ENCODE measurements at places on chromosomes 6 and 20. TPM values are rescaled to one million over a fixed set of nuclear protein-coding genes. Genes with fewer than 3 reads are reported as not detected.

GRCh38 chr6:15483060-15483459 lies 179.8 kb downstream of the DTNBP1 start:
- no peak for DNase-seq

DNA sequence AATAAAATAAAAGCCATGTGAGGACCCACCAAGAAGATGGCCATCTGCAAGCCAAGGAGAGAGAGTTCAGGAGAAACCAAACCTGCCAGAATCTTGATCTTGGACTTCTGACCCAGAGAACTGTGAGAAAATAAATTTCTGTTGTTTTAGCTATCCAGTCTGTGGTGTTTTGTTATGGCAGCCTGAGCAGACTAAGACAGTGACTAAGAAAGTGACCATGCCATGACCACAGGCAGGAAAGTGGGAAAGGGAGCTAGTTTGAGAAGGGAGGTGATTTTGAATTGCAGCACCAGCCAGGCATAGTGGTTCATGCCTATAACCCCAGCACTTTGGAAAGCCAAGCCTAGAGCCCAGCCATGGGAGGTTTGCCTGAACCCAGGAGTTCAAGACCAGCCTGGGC lies 21.9 kb upstream of the C6orf62 start:
- no peak for DNase-seq

The OR12D3 gene
- total RNA-seq: not detected

DNA sequence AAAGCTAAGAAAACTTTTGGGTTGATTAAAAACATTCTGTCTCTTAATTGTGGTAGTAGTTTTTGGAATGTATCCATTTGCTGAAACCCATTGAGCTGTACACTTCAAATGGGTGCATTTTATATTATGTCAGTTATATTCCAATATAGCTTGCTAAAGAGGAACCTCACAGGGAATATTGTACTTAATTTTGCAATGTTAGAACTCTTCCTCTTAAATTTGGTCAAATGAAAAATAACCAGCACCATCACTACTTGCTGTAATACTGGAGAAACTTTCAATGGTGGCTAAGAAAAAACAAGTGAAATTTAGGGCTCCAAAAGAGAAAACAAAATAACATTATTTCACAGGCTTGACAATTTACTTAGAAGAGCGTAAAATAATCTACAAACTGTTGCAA lies 651.5 kb downstream of the MAFB start:
- no peak for DNase-seq

The LAMP5 gene
- total RNA-seq: 2.6 TPM

The HMGCLL1 gene
- 0.51 TPM for total RNA-seq

GRCh38 chr6:163711615-163712565 lies 297.4 kb downstream of the QKI start:
- peak; percentile 41 for DNase-seq

DNA sequence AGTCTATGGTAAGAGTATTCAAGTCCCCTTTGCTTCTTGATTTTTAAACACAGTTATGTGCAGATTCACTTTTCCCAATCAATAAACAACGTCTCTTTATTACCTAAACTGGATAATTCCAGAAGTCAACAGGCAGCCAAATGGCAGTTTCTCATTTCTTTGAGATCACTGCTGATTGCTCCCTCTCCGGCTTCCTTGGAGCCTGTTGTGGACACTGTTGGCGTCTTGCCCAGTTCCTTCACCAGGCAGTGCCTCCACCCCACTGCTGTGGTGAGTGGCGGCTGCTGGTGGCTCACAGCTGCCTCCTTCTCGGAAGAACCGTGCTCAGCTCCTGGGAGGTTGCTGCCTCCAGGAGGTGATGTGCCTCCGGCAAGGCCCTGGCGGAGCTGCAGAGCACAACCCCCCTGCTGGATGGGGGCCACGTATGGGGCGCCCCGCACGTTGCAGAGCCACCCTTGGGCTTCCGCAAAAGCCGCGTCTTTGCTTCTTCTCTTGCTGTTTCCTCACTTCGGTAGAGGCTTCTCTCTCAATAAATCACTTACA lies 105.1 kb upstream of the CNKSR3 start:
- peak; percentile 76 for DNase-seq

GRCh38 chr6:50180646-50181045 lies 130.9 kb upstream of the DEFB112 start:
- DNase-seq: no peak

DNA sequence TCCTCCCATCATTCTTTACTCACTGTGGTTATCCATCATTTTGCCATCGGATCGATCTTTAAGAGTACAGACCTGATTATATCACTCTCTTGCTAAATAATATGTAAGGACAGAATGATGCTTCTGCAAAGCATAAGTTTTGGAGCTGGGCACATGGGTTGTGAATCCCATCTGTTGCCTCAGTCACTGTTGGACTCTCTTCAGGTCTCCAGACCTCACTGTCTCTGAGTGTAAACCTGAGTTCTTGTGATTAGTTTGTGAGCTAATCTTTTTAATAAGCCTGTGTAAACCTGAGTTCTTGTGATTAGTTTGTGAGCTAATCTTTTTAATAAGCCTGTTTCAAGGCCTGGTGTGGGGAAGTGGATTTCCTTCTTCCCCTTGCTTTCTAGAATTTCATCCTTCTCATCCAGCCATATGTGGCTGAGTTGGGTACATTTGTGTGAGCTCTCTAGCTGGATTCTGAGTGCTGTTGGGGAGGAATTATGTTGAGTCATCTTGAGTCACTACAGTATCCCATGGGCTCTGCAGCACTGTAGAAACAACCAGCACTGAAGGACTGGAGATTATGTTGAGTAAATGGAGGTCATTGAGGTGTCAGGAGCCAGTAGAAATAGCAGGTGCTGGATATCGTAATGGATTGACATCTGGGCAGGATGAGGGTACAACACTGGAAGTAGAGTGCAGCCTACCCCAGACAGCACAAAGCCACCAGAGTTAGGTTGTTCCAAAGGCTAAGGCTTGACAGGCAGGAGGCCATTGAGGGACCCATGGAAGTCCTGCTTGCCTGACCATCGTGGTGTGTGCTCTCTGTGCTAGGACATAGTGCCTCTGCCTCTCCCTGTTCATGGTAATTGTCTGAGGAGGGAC lies 52.4 kb downstream of the SCAND1 start:
- DNase-seq: peak; percentile 90

The TRIM10 gene
- not detected for total RNA-seq

The ZNF322 gene
- total RNA-seq: 17.3 TPM

GRCh38 chr6:125015152-125015551 lies 52.9 kb downstream of the RNF217 start:
- DNase-seq: no peak

The WFDC5 gene
- not detected for total RNA-seq

DNA sequence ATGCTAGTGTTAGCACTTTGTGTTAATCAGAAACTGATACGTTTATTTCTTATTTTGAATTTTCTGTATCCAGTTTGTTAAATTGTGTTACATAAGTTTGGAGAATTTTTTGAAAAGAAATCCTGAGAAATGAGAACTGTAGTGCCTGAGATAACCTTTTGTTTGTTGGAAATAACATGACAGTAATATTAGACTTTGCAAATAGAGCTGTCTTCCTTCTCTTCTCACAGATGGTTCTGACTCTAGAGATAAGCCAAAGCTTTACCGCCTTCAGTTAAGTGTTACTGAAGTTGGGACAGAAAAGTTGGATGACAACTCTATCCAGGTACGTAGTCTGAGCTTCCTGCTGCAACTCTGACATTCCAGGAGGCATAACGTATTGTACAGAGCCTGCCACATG lies 69.9 kb downstream of the AFDN start:
- no peak for DNase-seq

DNA sequence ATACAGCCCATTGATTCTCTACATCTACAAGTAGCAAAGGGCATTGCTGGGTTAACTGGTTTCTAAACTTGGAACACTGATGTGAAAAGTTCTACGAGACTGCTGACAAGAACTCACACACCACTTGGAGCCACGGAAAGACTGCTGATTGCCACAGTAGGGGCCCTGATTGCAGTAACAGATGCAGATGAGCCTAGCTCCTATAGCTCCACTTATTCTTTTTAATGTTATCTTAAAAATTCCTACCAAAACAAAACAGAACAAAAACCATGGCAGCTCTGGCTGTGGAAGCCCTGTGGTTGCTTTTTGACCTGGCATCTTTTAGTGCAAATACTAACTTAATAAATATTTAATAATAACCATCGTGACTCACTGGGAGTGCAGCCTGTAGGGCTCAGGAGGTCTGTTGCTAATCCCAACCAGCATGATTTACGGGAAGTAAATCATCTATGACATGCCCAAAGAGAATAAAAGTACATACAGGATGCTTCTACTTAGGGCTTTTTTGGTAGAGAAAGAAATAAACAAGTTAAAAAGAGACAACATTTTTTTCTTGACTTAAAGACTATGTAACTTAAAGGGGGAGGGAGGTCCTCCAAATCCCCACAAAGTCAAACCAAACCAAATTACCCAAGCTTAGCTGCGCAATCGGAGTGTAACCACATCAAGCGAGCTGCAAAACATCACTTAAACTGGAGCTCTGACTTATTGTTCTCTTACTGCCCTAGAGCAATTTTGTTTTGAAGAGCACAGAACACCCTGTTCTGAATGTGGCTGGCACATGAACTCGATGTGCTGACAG lies 87.2 kb downstream of the FKBP5 start:
- peak; percentile 90 for DNase-seq

DNA sequence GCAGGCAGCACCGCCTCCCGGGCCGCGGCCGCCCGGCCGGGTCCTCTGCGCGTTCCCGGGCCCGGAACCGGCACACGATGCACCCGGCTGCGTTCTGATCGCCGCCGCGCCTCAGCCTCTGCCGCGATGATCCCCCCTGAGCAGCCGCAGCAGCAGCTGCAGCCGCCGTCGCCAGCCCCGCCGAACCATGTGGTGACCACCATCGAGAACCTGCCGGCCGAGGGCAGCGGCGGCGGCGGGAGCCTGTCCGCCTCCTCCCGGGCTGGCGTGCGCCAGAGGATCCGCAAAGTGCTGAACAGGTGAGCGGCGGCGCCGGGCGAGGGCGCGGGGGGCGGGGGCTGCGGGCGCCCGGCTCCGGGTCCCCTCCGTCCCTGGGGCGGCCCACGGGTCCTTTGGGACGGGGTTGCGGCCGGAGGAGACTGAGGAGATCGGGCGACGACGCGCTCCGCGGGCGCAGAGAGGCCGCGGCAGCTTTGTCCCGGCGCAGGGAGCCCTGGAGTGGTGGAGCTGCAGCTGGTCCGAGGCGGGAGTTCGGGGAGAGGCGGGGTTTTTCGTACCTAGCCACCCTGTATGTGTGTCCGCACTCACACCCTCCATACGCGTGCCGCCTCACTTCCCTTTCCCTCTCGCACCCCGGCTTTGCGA lies 659 bp downstream of the SLC35F1 start:
- DNase-seq: peak; percentile 6

The RBM24 gene
- total RNA-seq: 2.5 TPM

- DNase-seq: peak; percentile 98
Observed at GRCh38 chr6:148407372-148407771, 64.7 kb downstream of the SASH1 start.

- no peak for DNase-seq
Observed at GRCh38 chr6:134146268-134147033, 94.0 kb upstream of the SLC2A12 start.

GRCh38 chr6:16494793-16495192 lies 256.4 kb downstream of the GMPR start:
- no peak for DNase-seq

The TMEM200A gene
- total RNA-seq: 44.2 TPM

- peak; percentile 44 for DNase-seq
Observed at GRCh38 chr20:63580796-63581461, 6.9 kb upstream of the HELZ2 start.

The ADGRF5 gene
- 0.26 TPM for total RNA-seq

DNA sequence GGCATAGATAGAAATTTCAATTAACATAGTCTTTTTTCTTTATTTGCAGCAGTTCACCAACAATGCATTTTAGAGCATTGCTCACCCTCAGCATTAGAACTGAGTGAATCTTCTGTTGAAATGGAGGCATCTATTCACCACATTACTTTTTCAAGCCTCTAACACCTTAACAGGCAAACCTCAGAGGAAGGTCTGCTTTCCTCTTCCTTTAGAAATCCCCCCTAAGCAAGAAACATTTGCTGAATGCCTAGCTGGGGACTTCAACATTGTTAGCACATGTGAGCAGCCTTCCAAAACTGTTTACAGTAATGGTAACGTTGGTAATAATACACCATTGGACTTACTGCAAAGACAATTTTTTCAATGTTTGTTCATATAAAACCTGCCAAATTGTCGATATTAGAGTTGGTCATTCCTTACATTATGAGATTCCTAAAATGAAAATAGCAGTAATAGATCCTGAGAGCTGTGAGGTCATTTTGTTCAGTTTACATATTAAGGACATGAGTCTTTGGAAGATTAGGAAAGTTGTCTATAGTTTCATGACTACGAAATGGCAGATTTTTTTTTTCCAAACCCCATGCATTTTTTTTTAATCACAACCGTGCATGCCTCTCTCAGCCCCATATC lies 20.6 kb upstream of the AKIRIN2 start:
- DNase-seq: no peak

The SOBP gene
- total RNA-seq: 6.3 TPM

DNA sequence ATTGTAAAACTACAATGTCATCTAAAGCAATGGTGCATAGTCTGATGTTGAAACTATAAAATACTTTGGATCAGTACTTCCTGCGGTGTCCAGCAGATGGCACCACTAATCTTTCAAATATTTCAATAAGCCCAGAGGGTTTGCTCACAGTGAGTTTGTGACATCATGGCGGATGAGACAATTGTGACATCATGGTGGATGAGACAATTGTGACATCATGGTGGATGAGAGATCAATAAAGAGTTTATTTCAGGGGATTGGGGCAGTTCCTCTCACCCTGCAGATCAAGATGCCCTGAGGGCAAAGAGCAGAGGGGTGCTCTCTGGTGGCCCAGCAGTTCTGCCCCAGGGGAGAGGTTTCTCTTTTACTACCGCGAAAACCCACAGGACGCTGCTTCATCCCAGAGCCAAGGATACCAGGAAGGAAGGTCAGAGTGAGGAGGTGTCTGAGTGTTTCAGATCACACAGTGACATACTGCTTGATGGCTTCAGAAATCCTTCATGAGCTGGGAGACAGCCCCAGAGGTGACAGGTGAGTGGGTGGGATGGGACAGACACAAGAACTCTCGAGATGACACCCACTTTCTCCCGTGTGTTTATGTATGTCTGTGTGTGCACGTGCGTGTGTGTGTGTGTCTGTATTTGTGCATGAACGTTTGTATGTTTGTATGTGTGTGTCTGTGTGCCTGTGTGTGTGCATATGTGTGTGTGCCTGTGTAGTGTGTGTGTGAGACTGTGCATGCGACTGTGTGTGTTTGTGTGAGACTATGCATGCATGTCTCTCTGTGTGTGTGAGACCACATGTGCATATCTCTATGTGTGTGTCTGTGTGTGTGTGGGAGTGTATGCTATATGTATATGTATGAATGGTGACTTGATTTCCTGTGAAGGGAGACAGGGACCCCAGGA lies 7.3 kb upstream of the ULBP2 start:
- peak; percentile 82 for DNase-seq

GRCh38 chr20:17896193-17896723 lies 72.3 kb downstream of the SNX5 start:
- DNase-seq: no peak

DNA sequence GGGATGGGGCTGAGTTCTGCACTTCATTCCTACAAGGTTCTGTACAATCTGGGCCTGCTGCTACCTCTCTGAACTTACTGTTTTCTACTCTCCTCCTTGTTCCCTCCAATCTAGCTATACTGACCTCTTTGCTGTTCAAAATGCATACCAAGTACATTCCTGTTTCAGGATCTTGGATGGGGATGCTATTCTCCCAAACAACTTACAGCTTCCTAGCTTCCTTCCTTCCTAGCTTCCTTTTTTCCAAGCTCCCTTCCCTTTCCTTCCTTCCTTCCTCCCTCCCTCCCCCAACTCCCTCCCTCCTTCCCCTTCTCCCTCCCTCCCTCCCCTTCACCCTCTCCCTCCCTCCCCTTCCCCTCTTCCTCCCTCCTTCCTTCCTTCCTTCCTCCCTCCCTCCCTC lies 117.9 kb downstream of the AHI1 start:
- DNase-seq: no peak

- DNase-seq: no peak
Observed at GRCh38 chr6:169365567-169366257, 112.1 kb upstream of the THBS2 start.

All from fibroblast of lung (primary cell).